ENCODE measurements at places on chromosomes 12 and 14. TPM values are rescaled to one million over a fixed set of nuclear protein-coding genes. Genes with fewer than 3 reads are reported as not detected.

DNA sequence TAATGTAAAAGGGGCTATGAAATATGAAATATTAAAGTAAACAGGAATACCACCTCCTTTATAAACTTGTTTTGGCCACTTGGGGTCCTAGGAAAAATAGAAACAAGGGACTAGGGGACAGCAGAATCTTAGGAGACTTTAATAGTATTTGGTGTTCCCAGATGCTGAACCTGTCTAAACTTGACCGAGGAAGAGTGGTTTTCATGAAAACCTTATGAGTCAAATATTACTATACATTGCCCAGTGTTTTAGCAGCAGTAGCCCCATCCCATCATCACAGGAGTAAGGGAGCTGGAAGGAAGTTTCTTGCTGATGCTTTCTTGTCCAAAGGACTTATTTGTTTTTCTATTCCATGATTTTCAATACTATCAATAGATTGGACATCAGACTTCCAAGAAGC is 177.5 kb upstream of the CAND1 start:
- H3K27ac ChIP-seq, result no peak overlapping the region
- H3K36me3 ChIP-seq, result no peaks in the 10 kb centered on the region
- no peaks in the 10 kb centered on the region for H3K27me3 ChIP-seq
- H3K4me3 ChIP-seq, result no peak overlapping the region
- no peaks in the 10 kb centered on the region for H3K4me1 ChIP-seq
- no peak for DNase-seq

DNA sequence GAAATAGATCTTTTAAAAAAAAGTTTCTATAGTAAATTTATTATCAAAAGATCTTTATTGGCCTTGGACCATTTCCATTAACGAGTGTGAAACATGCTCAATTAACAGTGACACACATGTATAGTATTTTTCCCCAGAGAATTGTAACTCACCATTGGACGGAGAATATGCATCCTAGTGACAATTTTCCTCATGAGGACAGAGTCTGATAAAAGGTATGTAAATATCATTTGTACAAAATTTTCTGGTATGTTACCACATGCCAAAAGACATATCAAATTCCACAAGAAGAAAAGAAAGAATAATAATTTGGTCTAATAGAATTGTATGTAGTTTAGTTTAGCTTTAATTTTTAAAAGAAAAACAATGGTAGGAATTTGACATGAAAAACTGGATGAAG is 1096.0 kb upstream of the FLRT2 start:
- H3K4me3 ChIP-seq, result no peak overlapping the region
- H3K27ac ChIP-seq, result no peak overlapping the region
- no peaks in the 10 kb centered on the region for H3K36me3 ChIP-seq
- DNase-seq, result no peak
- H3K27me3 ChIP-seq, result no peaks in the 10 kb centered on the region
- H3K4me1 ChIP-seq, result no peaks in the 10 kb centered on the region

- H3K4me3 ChIP-seq, result no peak overlapping the region
- DNase-seq, result no peak
- no peaks in the 10 kb centered on the region for H3K27me3 ChIP-seq
- H3K27ac ChIP-seq, result no peak overlapping the region
Measured at GRCh38 chr12:77724367-77724957, 106.2 kb upstream of the NAV3 start.

The RNU4-1 gene
- total RNA-seq, result not detected

Data from thoracic aorta (tissue), 2 donors.